Stimulated activated CD4-positive, alpha-beta T cell treated with anti-CD3 and anti-CD28 coated beads, Interleukin-4, amount 100 ng/mL, for 24 hours (primary cell): ENCODE measurements at places on chromosomes 2 and 18.

- DNase-seq, result no peak
Observed at GRCh38 chr2:60482222-60482621, 71.2 kb downstream of the BCL11A start.

- DNase-seq, result no peak
Observed at GRCh38 chr18:4586731-4587130, 131.6 kb upstream of the DLGAP1 start.

- DNase-seq, result no peak
Observed at GRCh38 chr2:152097290-152097800, 1.5 kb downstream of the CACNB4 start.

GRCh38 chr2:88813612-88814011 is 122.1 kb downstream of the RPIA start:
- DNase-seq, result no peak

GRCh38 chr18:55415258-55415871 is 172.6 kb downstream of the TCF4 start:
- peak; percentile 71 for DNase-seq

- no peak for DNase-seq
Observed at GRCh38 chr2:196530910-196531309, 108.6 kb upstream of the CCDC150 start.

- no peak for DNase-seq
Observed at GRCh38 chr2:71122387-71123298, 7.4 kb downstream of the MCEE start.

DNA sequence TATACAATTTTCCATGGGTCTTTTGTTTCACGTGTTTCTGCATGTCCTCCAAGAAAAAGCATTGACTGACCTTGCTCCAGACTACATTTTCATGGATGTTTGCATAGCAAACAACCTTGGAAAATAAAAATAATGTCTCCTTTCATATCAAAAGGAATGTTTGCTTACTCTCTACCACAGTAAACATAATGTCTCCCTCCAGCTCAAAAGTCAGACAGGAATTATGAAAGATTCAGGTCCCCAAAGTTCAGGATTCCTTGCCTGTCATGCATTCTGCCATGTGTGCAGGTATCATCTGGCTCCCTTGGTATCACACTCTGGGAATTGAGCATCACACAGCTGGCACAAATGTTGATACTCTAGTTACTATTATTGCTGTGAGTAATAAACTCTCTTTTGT is 103.1 kb upstream of the ZC3H15 start:
- DNase-seq, result no peak

GRCh38 chr18:59631583-59632181 is 65.5 kb downstream of the CCBE1 start:
- no peak for DNase-seq

- DNase-seq, result no peak
Observed at GRCh38 chr18:46289931-46290330, 185.7 kb downstream of the HAUS1 start.

- no peak for DNase-seq
Observed at GRCh38 chr18:58021504-58021903, 22.5 kb upstream of the NEDD4L start.

DNA sequence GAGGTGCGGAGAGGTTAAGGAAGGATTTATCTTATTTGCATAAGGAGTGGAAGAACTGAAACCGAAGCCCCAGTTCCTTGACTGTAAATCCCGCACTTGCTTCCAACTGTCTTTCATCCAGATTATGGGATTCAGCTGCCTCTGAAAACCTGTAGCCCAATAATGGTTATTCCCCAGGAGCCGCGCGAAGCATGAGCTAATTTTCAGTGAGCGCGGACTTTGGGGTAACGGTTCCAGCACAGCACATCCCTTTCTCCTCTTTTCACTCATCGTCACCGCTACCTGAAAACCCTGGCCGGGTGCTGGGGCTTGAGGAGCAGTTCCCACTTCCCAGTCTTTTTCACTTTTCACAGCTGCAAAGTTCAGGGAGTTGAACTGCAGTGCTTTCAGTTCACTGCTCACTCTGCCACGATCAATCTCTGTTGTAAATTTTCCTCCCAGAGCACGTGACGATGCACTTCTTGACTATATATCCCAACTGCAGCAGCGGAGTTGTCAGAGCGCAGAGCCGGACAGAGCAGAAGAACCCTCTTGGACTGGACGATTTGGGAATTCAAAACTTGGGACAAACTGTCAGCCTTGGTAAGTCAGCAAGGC is at the start of gene KCNE4:
Gene KCNE4 (plus strand): TSS at position 498 of the 597 bp plus-strand sequence. CDS start 641 bp downstream, outside the sequence.
- DNase-seq, result no peak

- no peak for DNase-seq
Observed at GRCh38 chr18:3982541-3982940, 472.6 kb downstream of the DLGAP1 start.
